Activated effector memory CD4-positive, alpha-beta T cell treated with anti-CD3 and anti-CD28 coated beads, Interleukin-2, amount 50 U/mL, for 16 hours (primary cell): ENCODE measurements at places on chromosomes 3 and 15.

GRCh38 chr3:167501941-167502340, 28.1 kb upstream of the SERPINI2 start:
- no peak for DNase-seq

GRCh38 chr15:70447928-70448698, 315.2 kb downstream of the UACA start:
- DNase-seq = peak; percentile 71

DNA sequence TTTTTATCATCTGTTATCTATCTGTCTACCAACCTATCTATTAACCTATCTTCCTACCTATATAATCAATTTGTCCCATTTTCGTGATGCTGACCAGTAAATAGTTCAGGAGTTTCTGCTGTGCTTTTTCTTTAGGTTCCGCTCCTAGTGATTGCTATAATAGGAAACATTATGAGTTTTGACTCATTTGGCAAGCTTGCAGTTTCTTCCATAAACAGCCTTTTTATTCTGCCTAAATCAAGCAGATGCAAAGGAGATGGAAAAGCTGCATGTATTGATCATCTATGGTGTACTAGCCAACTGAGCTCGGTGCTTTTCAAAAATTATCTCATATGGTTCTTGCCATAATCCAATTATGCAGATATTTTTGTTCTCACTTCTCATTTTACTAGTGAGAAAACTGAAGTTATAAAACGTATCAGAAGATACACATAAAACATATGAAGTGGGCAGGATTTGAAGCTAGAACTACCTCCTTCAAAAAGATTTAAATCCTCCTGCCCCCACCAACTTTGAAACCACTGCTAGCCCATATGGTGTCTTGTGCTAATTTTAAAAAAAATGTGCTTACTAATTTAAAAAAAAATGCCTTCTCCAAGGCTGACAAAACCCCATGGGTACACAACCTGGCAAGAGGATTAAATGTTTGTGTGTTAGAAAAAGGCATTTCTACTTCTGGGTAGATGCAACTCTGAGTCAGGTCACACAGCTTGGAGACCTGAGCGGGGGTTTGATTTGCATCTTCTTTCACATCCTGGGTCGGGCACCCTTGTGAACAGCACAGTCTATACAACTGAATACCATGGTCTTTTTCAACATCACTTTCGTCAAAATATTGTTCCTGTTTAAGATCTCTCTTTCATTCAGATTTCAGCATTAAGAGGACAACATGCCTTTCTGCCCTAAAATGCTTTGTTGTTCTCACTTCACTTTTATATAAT, 267.0 kb downstream of the CHL1 start:
- DNase-seq = no peak

- peak; percentile 60 for DNase-seq
These were observed 153.9 kb downstream of the KLF13 start for GRCh38 chr15:31480356-31481025.

- peak; percentile 50 for DNase-seq
These were observed 3.2 kb downstream of the ZXDC start for GRCh38 chr3:126472277-126473006.

- DNase-seq = no peak
These were observed 170.2 kb downstream of the KCNMB2 start for GRCh38 chr3:178706411-178706810.
